Fibroblast of lung (primary cell): ENCODE measurements at places on chromosomes 12 and 14.

DNA sequence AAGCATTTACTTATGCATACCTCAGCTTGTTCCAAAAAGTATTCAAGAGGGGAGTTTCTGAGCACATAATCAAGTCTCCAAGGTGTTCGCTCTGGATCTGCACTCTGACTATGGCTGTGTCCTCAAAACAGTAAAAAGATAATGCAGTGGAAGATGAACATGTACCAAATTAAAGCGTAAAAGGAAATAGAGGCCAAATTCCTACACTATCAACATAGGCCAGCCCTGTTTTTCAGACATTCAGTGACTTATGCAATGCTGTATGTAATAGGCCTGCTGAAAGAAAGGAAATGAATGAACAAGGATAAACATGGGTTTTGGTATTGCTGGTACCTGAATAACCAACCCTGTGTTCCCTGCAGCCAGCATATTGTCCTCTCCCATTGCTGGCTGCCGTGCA, 115.7 kb downstream of the SAMD4A start:
- no peak overlapping the region for H3K27ac ChIP-seq
- H3K36me3 ChIP-seq, result no peaks in the 10 kb centered on the region
- no peaks in the 10 kb centered on the region for H3K27me3 ChIP-seq
- H3K4me3 ChIP-seq, result no peak overlapping the region
- DNase-seq, result no peak

- DNase-seq, result no peak
- H3K4me3 ChIP-seq, result no peak overlapping the region
- H3K36me3 ChIP-seq, result no peaks in the 10 kb centered on the region
- no peaks in the 10 kb centered on the region for H3K27me3 ChIP-seq
These were observed 250.2 kb upstream of the OR4E1 start for GRCh38 chr14:21923820-21924219.

GRCh38 chr12:62123721-62124203, 136.4 kb upstream of the USP15 start:
- no peaks in the 10 kb centered on the region for H3K27me3 ChIP-seq
- DNase-seq, result peak; percentile 37
- H3K4me3 ChIP-seq, result no peak overlapping the region
- no peaks in the 10 kb centered on the region for H3K36me3 ChIP-seq

DNA sequence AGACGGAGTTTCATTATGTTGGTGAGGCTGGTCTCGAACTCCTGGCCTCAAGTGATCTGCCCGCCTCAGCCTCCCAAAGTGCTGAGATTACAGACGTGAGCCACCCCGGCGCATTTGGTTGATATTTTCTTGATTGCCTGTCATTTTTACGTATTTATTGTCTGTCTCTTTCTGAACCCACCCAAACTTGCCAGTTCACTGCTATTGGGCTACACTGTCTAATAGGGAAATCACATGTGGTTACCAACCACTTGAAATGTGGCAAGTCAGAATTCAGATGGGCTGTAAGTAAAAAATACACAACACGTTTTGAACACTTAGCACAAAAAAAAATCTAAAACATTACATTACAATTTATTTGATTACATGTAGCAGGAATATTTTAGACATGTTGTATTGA, 2.1 kb downstream of the WSB2 start:
- H3K27me3 ChIP-seq, result no peaks in the 10 kb centered on the region
- H3K36me3 ChIP-seq, result no peaks in the 10 kb centered on the region
- H3K27ac ChIP-seq, result no peak overlapping the region
- no peak overlapping the region for H3K4me3 ChIP-seq

GRCh38 chr14:47675466-47676314, at the start of gene MDGA2:
MDGA2 (minus strand) TSS chr14:47675605.
- H3K27me3 ChIP-seq, result peaks cover 5% of the 10 kb centered on the region
- H3K27ac ChIP-seq, result no peak within 1 kb of the TSS
- H3K4me1 ChIP-seq, result no peaks in the 10 kb centered on the region

DNA sequence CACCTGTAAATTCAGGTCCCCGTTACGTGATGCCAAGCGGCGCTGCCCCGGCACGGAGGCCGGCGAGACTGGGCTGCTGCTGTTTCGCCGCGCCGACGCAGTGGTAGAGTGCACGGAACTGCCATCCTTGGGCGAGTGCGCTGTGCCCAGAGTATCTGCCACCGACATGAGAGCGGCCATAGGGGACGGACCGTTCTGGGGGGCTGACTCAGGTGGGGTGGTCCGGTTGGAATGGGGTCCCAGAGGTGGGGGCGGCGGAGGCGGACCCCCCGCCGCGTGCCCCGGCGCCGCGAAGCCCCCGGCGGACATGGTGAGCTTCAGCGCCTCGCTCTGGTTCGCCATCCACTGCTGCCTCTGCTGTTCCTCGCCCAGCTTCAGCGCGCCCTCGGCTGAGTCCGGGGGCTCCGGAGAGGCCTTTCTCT, 2.8 kb downstream of the IRF2BPL start:
- H3K27ac ChIP-seq, result peak overlapping the region; percentile 98
- H3K4me3 ChIP-seq, result peak overlapping the region; percentile 72
- H3K36me3 ChIP-seq, result peaks cover 12% of the 10 kb centered on the region
- DNase-seq, result no peak
- H3K27me3 ChIP-seq, result no peaks in the 10 kb centered on the region

DNA sequence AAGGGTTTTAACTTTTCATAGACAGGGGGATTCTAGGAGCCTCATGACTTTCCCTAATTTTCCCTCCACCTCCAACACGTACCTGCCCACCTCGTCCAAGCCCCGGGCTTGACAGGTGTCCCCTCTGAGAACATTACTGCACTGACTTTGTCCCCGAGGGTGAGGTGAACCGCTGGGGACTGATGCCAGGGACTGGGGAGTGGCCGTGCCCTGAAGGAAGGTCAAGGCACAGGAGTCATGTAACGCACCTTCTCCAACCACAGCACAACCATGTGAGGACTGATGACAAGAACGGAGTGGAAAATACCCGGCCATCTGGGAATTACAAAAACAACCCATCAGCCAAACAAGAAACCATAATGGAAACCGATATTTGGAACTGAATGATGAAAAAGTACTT, 214.7 kb upstream of the C14orf180 start:
- no peaks in the 10 kb centered on the region for H3K27me3 ChIP-seq
- H3K4me3 ChIP-seq, result no peak overlapping the region
- H3K4me1 ChIP-seq, result no peaks in the 10 kb centered on the region
- H3K36me3 ChIP-seq, result no peaks in the 10 kb centered on the region

GRCh38 chr12:48796976-48797375, 8.1 kb upstream of the ADCY6 start:
- no peak overlapping the region for H3K4me3 ChIP-seq
- no peaks in the 10 kb centered on the region for H3K4me1 ChIP-seq
- H3K27me3 ChIP-seq, result no peaks in the 10 kb centered on the region
- H3K36me3 ChIP-seq, result no peaks in the 10 kb centered on the region
